ENCODE measurements at places on chromosomes 13 and 19.

- no peak for DNase-seq
These were observed 254.6 kb downstream of the SPRY2 start for GRCh38 chr13:80086304-80086721.

DNA sequence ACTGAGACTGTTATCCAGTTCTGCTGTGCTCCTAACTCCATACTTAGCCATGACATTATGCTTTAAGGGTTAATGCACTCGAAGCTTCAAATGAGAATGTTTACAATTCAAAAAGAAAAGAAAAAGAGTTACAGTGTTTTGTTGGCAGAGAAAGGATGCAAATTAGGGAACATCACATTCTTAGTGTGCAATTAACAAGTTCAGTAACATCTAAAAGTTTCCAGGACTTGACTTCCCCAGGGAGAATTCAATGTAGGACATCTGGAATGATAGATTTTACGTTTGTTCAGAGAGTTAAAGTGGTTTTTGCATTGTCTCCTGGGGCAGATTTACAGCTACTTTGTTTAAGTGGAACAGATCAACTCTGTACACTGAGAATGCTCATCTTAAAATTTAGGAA lies 525.2 kb downstream of the LIG4 start:
- DNase-seq = no peak

- no peak for DNase-seq
These were observed 114.5 kb downstream of the ATP11A start for GRCh38 chr13:112804374-112804773.

- DNase-seq = no peak
These were observed 61.4 kb upstream of the ZNF835 start for GRCh38 chr19:56732976-56733375.

- no peak for DNase-seq
These were observed 6.9 kb downstream of the PAK4 start for GRCh38 chr19:39132344-39132969.

DNA sequence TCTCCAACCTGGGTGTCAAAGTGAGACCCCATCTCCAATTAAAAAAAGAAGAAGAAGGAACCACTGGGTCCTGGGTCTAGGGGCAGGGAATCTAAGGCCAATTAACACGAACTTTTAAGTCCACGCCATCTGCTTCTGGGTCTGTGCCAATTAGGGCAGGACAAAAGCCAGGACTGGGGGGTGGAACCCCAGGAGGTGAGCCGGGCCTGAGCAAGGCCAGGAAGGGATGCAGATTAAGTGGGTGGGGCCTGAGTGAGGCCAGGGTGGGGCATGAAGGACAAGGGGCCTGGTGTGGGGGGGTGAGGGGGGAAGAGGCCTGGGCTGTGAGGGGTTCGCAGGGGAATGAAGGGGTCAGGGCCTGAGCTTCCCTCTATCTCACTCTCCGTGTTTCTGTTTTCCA lies 26.3 kb upstream of the ZNF83 start:
- DNase-seq = no peak

GRCh38 chr13:110726726-110727125 lies 13.2 kb downstream of the ING1 start:
- DNase-seq = no peak

- no peak for DNase-seq
These were observed 92.6 kb downstream of the ENOX1 start for GRCh38 chr13:43694146-43694664.

GRCh38 chr19:29760752-29761502 lies 45.9 kb upstream of the C19orf12 start:
- no peak for DNase-seq

- DNase-seq = no peak
These were observed 13.2 kb downstream of the AP3D1 start for GRCh38 chr19:2138061-2138728.

GRCh38 chr13:46341112-46341711 lies 45.8 kb downstream of the RUBCNL start:
- DNase-seq = no peak

DNA sequence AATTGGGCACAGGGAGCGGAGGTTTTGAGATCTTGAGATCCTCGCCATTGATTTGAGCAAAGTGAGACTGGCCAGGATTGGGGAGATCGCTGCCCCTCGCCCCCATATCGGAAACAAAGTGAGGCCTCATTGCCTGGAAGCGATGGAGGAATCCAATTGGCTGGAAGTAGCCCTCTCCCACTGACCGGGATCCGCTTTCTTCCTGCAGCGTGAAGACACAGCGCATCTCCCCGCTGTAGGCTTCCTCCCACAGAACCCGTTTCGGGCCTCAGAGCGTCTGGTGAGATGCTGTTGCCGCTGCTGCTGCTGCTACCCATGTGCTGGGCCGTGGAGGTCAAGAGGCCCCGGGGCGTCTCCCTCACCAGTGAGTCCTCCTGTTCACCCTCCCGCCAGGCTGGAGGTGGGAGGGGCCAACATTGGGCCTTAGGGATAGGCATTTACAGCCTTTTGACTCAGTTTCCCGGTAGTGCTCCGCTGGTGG lies 438 bp downstream of the PRKCSH start:
- DNase-seq = no peak

GRCh38 chr13:48318377-48318811 lies 14.8 kb downstream of the RB1 start:
- DNase-seq = no peak

- no peak for DNase-seq
These were observed 58.3 kb downstream of the RAB20 start for GRCh38 chr13:110503037-110503901.

DNA sequence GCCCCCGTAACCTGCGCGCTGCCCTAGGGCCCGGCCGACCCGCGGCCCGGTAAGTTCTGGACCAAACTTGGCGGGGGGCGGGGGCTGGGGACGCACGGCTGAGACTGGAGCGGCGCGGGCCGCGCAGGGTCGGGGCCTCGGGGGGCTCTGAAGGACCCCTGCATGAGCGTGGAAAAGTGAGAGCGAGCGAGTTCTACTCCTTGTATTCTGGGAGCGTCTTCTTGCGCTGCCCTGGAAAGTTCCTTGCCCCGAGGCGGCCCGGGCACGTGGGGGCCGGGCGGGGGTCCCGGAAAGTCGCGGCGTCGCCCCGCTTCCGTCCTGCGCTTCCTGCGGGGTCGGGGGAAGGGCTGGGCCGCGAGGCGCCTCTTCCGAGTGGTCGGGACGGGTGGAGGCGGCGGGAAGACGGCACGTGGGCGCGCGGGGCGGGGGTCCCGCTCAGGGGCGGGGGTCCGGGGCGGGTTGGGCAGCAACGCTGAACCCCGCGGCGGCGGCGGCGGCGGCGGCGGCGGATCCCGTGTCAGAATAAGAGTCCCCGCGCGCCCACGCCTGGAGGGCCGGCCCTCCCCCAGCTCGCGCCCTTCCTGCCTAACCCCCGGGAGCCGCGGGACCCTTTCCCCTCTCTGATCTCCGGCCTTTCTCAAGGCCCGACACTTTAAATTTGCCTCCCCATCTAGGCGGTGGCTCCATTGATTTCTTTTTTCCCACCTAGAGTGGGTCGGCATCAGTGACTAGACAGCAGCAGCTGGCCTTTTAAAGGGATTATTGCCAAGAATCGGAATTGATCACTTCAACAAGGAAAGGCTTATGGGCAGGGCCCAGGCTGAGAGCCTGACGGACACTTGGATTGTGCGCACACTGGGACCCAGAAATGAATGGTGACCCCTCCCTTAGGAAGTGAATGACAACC lies 749 bp downstream of the GATAD2A start:
- no peak for DNase-seq

- no peak for DNase-seq
These were observed 26.4 kb upstream of the TPTE2 start for GRCh38 chr13:19587635-19588300.

GRCh38 chr13:79491715-79492114 lies 10.8 kb downstream of the NDFIP2 start:
- no peak for DNase-seq

DNA sequence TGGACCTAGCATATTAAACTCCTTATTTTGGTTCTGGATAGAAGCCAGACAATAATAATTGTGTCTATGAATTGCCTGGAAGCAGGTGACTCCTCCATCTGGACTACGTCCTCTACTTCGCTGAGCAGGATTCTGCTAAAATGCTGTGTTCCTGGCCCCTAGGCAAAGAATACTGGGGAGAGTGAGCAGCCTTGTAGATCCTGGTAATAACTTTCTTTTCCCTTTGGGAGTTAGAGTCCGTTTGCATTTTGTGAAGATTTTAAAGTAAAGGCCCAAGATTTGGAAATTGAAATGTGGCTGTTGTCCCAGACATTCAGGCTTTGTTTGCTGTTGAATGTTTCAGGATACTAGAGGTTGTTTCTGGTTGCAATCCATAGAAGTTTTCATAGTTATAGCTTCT lies 511.9 kb upstream of the KLF12 start:
- DNase-seq = no peak

GRCh38 chr19:38433268-38433733 lies at the start of gene RYR1:
Gene RYR1 (plus strand): TSS chr19:38433691. CDS start chr19:38433830, 139 bp downstream.
- no peak for DNase-seq

GRCh38 chr19:16449330-16449961 lies 22.3 kb downstream of the EPS15L1 start:
- no peak for DNase-seq

- DNase-seq = no peak
These were observed 19.3 kb downstream of the EDDM13 start for GRCh38 chr19:56291867-56292266.

DNA sequence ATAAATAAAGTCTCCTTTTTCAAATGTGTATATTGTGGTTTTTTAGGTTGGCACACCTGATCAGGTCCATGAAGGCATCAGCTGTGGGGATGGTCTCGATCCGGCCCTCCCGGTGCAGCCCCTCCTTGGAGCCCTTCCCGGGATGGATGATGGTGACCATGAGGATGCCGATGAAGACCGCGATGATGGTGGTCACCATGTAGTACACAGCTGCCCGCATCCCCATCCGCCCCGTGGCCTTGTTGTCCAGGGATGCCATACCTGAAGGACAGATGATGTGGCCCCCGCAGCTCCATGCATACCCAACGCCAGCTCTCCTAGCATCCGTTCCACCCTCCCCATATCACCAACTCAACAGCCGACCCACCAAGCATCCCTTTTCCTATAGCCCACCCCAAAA lies 11.4 kb downstream of the SLC1A6 start:
- DNase-seq = no peak

GRCh38 chr13:79796136-79796535 lies 315.2 kb downstream of the NDFIP2 start:
- DNase-seq = no peak

DNA sequence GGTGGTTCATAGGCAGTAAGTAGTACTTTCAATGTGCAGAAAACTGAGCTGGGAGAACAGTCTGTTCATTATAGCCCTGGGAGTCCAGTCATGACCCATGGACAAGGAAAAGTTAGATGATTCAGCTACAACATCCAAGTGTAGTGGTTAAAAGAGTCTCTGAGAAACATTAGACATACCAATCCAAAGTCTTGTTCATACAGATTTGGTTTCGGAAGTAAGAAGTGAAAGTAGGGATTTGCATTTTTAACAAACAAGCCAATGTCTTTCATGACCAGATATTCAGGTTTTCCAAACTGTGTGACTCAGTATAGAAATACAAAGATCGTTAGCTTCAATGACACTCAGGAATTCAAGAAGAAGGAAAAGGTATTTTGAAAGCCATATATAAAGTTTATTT lies 345.3 kb downstream of the SLITRK1 start:
- no peak for DNase-seq

DNA sequence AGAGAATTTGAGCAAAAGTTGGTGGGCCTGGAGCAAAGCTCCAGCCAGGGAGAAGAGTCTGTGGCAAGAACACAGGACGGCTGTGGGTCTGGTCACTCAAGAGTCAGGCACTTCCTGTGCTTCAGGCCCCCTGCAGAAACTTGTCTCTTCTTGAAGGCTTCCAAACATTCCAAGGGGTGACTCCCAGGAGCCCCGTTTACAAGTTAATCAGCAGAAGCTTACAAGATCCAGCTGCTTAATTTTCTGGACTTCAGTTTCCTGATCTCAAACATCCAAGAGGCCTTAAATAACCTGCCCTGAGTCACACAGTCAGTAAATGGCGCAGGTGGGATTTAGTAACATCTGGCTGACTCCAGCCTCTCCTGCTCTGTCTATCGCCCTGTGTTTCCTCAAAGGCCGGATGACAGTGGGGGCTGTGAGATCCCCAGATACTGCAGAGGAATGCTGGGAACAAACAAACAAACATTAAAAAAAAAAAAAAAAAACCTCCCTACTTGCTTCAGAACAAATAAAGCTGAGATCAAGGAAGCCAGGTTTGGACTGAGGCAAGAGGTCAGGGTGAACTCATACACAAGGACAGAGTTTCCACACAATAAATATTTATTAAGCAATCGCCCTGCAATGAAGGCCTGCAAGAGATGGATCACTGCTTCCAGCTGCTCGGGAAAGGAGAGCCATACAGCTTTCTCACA lies 175.4 kb upstream of the RFC3 start:
- no peak for DNase-seq

DNA sequence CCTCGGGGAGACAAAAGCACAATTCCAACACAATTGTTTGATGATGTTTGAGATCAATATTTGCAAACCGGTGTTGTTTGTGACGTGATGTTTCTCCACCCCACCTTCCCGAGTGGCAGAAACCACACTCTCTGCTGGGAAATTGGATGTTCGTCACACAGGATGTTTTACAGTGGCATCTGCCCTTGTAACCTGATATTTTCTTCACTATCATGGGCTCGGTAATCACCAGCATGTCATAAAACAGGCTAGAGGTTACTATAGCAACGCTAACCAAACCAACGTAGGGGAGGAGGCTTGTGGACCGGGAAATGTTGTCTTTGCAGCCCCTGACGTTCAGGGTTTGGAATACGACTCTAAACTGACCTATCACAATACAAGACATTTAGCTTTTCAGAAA lies 454.5 kb downstream of the IRS2 start:
- DNase-seq = no peak

Measured in spinal cord (tissue), 10 donors.